SJCRH30 (cell line): ENCODE measurements at places on chromosomes 6 and 20. TPM values are rescaled to one million over a fixed set of nuclear protein-coding genes. Genes with fewer than 3 reads are reported as not detected.

DNA sequence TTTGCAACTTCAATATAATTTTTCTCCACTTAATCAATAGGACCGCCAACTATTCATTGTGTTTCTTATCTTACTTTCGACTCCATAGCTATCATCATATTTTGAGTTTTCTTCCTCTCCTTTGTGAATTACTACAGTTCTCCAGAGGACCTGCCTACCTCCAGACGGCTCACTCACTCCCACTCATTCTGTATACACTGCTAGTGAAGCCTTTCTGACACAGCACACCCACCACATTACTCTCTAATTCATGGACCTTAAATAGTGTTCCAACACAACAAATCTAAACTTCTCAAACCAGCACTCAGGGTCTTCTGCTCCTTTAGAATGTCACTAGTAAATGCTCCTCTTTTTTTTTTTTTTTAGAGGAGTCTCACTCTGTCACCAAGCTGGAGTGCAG, 23.8 kb downstream of the FKBP5 start:
- no peaks in the 10 kb centered on the region for H3K4me1 ChIP-seq
- no peaks in the 10 kb centered on the region for H3K36me3 ChIP-seq
- H3K27me3 ChIP-seq, result no peaks in the 10 kb centered on the region
- no peak overlapping the region for H3K27ac ChIP-seq
- no peak overlapping the region for H3K4me3 ChIP-seq

DNA sequence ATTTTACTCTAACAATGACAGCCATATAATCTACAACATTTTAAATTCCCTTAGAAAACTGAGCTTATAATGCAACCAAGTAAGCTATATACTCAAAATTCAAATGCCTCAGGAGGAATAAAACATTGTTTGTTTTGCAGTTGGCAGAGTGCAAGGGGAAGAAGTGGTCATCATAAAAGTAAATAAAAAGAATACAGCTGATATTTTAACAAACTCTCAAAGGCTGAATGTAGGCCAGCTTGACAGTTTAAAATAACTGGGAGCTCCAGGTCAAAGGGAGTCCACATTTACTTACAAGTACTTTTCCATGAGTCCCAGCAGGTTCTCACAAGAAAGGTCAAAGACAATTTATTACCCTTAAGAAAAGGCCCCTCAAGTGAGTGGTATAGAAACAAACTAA, 589.8 kb downstream of the BCKDHB start:
- H3K4me3 ChIP-seq, result no peak overlapping the region
- H3K27me3 ChIP-seq, result no peaks in the 10 kb centered on the region
- no peaks in the 10 kb centered on the region for H3K4me1 ChIP-seq
- H3K36me3 ChIP-seq, result no peaks in the 10 kb centered on the region
- DNase-seq, result no peak

- no peak overlapping the region for H3K4me3 ChIP-seq
- H3K27me3 ChIP-seq, result peaks cover 44% of the 10 kb centered on the region
- no peak overlapping the region for H3K27ac ChIP-seq
- peaks cover 12% of the 10 kb centered on the region for H3K4me1 ChIP-seq
- H3K36me3 ChIP-seq, result no peaks in the 10 kb centered on the region
Observed at GRCh38 chr20:32544893-32545840, 40.0 kb downstream of the NOL4L start.

The GNAS gene
- 2,094 and 2,122 TPM in 2 replicates for total RNA-seq

The POPDC3 gene
- 57.9 and 59.6 TPM in 2 replicates for total RNA-seq

DNA sequence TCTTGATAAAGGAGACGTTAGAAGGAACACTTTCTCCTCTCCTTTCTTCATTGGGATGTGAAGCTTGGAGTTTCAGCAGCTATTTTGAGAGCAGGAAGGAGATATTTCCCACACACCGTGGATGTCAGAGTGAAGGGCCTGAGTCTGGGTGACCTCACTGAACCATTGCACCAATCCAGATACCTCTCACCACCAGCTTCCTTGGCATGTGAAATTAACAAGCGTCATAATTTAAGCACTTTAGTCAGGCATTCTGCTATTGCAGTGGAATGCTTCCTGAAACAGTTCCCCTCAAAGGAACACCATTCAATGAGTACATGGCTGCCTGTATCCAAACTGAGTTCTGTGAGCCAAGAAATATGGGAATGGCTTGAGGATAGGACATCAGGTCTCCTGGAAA, 83.7 kb downstream of the CHMP4B start:
- no peaks in the 10 kb centered on the region for H3K36me3 ChIP-seq
- DNase-seq, result no peak
- H3K27me3 ChIP-seq, result no peaks in the 10 kb centered on the region
- no peak overlapping the region for H3K27ac ChIP-seq

DNA sequence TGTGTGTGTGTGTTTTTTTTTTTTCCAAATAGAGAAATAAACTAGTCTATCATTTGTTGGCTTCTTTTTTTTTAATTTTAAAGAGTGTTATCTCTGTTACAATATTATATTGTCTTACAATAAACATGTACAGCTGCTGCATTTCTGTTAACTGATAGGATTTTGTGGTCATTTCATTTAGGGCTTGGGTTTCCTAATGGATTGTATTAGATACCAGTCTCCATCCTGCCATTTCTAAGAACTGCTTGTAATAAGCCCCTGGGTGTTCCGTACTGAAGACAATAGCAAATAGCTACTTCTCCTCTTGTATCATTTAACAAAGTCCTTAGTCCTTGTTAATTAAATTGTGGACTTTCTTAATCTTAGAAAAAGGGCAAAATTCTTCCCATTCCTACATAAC, 45.7 kb downstream of the SOBP start:
- peaks cover 10% of the 10 kb centered on the region; the same call in 1 of the 2 replicates for H3K36me3 ChIP-seq
- H3K4me3 ChIP-seq, result no peak overlapping the region
- peaks cover 29% of the 10 kb centered on the region for H3K4me1 ChIP-seq
- no peak overlapping the region; the same call in 1 of the 2 replicates for H3K27ac ChIP-seq
- no peak for DNase-seq
- no peaks in the 10 kb centered on the region for H3K27me3 ChIP-seq
